EH (cell line): ENCODE measurements at places on chromosomes 16 and 17.

GRCh38 chr17:41959336-41960095 lies 7.1 kb upstream of the CNP start:
- DNase-seq = peak; percentile 65

DNA sequence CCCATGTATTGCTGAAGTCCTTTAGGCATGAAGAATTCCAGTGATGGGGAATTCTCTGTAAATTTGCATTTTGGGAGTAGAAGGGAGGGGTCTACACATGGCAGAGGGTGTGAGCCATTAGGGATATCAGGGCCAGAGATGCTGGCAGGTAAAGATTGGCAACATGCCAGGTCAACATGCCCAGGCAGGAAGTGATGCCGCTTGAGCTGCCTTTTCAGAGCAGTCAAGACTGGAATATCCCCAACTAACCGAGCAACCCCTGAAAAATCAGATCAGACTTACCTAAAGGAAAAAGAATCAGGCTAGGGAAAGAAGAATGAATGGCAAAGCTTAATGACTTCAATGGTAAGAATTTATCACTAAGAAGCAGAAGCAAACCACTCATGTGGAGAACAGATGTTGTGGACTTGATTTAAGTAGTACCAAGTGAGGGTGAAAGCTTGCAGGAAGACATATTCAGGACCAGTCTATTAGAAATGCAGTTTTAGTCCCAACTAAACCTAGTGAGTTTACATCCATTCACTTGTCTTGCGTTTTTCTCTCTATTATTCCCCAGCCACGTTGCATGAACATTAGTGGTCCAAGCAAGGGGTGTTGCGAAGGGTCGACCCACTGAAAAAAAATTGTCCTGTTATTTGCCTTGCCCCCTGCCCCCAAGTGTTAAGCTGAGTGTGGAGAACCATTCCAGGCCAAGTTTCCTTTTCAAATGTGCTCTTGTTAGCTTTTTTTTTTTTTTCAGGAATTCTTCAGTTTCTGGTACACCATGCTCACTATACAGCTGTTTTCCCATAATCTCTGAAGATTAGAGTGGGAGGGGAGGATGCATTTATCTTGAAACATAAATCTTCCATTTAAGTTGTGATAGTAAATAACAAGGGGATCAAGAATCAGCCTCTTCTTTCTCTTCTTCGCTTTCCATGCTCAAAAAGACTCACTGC lies 105.2 kb downstream of the ABCA8 start:
- no peak for DNase-seq

GRCh38 chr16:74716355-74716754 lies 15.7 kb upstream of the MLKL start:
- no peak for DNase-seq

DNA sequence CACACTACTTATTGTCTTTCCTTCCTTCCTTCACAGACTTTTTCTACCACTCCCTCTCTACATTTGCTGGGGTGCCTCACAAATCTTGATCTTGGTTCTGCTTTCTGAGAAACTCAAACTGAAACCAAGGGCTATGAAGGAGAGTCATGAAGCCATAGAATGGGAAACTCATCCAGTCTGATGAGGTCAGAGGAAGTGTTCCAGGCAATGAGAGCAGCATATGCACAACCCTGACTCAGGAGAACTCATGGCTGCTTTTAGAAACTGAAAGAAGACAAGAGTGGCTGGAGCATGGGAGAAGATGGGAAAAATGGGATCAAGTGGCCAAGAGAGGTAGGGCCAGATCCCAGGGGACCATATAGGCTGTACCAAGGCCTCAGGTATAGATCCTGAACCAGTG lies 130.0 kb upstream of the TOX3 start:
- DNase-seq = no peak
